Frontal cortex (tissue), 4 donors: ENCODE measurements at places on chromosomes 11 and 22.

- no peak for DNase-seq
Observed at GRCh38 chr11:82980292-82980691, 78.8 kb downstream of the DDIAS start.

DNA sequence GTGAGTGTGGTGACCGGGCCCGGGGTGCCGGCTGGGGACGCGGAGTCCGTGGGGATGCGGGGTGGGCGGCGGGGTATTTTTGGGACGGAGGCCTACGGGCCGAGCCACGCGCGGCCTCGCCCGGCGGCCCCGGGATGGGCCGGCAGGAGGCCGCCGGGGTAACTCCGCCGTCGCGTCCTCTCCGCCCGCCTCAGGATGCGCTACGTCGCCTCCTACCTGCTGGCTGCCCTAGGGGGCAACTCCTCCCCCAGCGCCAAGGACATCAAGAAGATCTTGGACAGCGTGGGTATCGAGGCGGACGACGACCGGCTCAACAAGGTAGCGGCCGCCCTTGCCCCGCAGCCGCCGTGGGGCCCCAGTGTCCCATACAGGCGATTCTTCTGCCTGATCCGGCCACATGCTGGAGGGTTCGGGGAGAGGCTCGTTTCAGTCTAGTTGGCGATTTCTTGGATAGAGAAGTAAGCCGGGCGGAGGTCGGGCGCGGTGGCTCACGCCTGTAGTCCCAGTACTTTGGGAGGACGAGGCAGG is 337 bp downstream of the RPLP2 start:
- no peak for DNase-seq

- DNase-seq = no peak
Observed at GRCh38 chr11:57614234-57614772, 16.8 kb downstream of the SERPING1 start.

DNA sequence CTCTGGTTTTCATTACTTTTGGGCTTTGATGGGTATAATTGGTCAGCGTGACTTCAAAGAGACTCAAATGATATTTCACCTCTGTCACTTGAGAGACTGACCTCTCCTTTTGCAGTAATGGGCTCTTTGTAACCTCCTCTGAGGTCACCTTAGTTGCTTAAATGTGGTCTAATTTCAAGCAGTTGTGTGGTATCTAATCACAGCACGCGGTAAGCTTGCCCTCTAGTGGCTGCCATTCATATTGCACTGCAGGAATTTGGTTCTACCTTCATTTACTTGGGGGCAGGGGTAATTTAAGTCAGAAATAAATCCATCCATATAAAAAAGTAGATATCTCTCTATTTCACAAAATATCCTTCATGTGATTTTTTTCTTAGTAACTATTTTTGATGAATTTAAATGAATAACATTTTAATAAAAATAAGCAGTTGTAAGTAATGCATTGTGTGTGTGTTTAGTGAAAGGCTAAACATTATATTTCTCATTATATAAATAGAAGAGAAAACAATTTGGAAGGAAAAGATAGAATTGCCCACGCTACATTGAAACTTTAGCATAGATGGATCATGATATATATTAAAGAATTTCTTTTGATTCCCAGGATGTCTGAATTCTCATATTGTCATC is 55.0 kb upstream of the ANO3 start:
- DNase-seq = no peak

GRCh38 chr22:17348464-17349103 is 20.7 kb upstream of the CECR2 start:
- DNase-seq = no peak

DNA sequence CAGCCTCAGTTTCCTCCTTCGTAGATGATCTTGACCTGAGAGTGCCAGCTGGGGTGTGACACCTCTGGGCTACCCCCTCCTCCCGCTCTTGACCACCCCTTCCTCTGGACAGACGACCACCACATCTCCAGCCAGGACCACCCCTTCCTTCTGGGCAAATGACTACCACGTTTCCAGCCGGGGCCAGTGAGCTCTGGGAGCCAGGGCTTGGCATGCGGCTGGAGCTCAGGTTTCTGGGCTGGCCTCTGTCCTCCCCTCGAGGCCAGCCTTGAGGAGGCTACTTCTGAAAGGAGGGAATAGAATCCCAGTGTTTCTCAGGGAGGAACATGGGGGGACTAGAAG is 120.9 kb downstream of the KCNQ1OT1 start:
- DNase-seq = no peak

DNA sequence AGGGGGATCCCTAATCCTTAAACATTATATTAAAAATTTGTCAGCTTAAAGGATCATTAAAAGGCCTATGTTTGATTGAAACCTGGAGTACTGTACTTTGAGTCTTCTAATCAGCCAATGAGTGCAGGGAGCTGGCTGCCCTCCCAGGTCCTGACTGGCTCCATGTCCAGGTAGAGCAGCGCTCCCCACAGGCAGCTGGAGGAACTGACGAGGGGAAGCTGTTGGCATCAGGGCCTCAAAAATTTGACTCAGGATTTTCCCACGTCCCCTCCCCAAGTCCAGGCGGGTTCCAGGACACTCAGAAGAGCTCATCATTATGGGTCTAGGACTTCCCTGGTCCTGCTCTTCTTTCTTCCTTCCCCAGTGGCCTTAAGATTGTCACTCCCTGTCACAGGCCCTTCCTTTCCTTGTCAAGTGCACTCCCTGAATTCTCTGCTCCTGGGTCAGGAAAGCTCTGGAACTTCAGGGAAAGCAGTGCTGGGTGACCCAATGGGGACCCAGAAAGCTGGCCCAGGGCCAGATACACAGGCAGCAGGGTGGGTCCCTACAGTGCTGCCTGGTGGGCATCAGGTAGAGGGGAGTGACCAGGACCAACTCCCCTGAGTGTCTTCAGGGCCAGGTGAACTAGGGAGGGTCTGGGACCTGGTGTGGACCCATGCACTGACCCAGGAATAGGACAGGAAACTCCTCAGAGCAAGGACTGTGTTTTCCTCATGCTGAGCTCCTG is 65.5 kb downstream of the GGTLC2 start:
- no peak for DNase-seq

- DNase-seq = no peak
Observed at GRCh38 chr22:46146329-46146728, 4.0 kb upstream of the PPARA start.

DNA sequence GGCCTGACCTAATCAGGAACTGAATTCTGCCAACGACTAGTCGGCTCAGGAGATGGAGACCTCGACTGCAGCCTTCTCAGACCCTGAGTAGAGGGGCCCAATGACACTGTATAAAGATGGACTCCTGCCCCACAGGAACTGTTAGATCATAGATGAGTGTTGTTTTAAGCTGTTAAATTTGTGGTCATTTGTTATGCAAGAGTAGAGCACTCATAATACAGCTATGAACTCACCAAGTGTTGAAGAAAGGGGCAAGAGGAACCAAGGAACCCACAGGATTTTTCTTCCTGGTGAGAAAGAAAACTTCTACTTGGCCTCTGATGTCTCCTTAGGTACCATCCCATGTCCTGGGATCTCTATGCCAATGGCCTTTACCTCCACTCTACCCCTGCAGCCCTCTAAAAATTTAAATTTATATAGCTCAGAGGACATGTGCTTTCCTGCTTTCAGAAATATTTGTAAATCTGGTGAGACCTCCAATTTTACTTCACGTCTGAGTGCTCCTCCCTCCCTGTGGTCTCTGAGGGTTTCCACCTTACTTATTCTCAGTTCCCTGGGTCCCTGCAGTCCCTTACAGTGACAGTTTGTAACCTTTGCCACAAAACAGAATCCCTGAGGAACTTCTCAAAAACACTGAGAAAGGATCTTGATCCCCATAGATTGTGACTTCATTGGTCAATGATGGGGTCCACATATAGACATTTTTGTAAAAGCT is 256.3 kb upstream of the ARHGAP20 start:
- no peak for DNase-seq

DNA sequence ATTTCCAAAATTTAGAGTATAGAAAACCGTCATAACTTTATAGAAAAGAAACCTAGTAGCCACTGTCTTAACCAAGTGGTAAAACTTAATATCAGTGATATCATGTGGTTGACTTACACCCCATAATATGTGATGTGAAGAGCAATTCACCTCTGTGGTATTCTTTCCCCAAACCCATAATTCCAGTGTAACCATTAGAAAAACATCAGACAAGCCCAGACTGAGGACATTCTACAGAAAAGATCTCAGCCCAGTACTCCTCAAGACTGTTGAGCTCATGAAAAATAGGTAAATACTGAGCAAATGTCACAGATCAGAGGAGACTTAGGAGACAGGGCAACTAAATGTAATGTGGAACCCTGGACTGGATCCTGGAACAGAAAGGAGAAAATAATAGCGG is 134.6 kb downstream of the PGR start:
- no peak for DNase-seq

- no peak for DNase-seq
Observed at GRCh38 chr11:71355281-71355680, 92.9 kb downstream of the DHCR7 start.
